ENCODE measurements at places on chromosomes 1 and 21.

- DNase-seq: no peak
Observed at GRCh38 chr1:163834778-163835177, 513.0 kb downstream of the NUF2 start.

DNA sequence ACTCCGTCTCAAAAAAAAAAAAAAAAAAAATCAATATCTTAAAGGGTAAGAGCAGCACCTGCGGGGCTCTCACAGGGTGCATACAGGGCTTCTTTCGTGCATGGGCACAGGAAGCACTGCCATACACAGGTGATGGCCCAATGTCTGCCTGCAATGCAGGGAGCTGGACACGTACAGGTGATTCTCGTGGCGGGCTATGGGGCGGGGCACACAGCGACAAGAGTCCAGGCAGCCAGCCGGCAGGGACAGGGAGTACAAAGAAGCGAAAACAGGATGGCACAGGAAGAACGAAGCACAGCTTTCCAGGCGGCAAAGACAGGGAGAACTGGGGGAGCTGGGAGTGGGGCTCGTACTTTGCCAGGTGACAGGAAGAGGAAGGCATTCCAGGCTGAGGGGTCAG lies 1.6 kb downstream of the KIF17 start:
- no peak for DNase-seq

DNA sequence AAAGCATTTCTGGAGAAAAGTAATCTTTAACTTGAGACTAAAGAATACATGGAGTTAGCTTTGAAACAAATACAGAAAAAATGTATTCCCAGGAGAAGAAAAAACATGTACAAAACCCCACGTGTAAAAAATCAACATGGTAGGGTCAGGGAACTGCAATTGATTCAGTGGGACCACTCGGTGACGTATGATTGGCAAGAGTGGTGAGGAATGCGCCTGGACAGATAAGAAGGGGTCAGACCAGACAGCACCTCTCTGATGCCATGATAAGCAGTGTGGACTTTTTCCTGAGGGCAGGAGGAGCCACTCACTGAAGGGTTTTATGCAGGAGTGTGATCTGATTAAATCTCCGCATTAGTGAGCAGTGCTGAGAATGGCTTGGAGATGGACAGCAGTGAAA lies 142.5 kb downstream of the DAB1 start:
- no peak for DNase-seq

GRCh38 chr1:172895761-172896160 lies 155.0 kb downstream of the TNFSF18 start:
- no peak for DNase-seq

DNA sequence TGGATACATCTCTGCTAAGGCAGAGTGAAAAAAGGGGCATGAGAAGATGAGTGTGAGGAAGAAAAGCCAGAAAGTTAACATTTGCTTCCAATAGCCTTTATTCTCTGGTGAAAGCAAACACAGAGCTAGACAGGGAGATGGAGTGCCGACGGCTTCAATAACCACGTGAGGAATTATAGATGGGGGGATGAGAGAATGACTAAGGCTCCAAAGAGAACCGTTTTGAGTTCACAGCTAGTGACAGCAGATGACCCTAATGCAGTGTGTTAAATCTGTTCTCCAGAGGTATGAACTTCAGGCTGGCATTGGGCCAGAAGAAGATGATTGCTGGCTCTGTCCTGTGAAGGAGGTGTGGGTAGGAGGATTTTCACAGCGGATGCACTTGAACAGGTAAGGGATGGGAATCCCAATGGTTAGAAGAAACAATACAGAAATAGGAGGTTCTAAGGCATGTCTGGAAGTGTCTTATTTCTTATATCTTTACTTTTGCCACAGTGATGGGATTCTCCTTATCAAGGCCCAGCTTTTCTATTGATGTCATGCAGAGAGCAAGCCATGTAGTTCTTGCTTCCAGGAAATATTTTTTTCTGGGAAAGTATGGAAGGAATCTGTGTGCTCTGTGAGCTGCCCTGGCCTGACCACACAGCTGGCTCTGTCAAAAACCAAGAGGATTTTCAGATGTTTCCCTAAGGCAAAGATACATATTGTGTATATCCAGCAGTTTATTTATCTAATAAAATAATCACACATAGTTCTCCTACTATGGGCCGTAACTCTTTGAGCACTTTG lies 573.8 kb downstream of the LTN1 start:
- peak; percentile 72 for DNase-seq

- DNase-seq: no peak
Observed at GRCh38 chr1:2343023-2343935, 48.1 kb downstream of the MORN1 start.

DNA sequence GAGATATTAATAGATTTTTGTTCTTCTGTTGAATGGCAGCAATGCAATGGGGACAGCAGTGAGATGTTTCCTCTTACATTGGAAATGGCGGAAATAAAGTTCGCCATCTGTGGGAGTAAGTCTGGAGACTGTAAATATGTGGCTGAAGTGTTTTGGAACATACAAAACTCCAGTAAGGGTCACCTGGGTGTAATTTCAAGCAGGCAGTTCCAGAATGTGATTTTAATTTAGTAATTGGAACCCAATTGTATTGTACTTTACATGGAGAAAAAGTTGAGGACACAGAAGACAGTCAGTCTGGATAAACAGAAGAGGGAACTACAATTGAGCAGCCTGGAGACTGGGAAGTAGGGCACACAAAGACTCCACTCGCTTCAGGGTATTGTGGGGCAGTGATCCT lies 108.6 kb downstream of the NTMT2 start:
- DNase-seq: no peak

DNA sequence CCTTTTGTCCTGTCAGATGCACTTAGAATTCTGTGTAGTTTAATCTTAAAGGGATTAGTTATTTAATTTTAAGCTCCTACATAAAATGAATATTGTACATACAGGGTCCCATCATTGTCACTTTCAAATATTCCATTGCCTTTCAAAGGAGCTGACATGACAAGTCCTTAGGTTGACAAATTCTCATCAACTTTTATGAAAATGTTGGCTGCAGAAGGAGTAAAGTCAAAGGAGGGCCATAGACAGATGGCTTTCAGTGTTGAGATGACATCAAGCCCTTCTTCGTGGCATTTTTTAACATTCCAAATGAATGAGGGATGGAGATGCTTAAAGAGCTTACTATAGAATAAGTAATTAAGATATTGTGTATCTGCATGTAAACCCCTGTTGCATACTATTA lies 15.4 kb downstream of the NFIA start:
- no peak for DNase-seq

DNA sequence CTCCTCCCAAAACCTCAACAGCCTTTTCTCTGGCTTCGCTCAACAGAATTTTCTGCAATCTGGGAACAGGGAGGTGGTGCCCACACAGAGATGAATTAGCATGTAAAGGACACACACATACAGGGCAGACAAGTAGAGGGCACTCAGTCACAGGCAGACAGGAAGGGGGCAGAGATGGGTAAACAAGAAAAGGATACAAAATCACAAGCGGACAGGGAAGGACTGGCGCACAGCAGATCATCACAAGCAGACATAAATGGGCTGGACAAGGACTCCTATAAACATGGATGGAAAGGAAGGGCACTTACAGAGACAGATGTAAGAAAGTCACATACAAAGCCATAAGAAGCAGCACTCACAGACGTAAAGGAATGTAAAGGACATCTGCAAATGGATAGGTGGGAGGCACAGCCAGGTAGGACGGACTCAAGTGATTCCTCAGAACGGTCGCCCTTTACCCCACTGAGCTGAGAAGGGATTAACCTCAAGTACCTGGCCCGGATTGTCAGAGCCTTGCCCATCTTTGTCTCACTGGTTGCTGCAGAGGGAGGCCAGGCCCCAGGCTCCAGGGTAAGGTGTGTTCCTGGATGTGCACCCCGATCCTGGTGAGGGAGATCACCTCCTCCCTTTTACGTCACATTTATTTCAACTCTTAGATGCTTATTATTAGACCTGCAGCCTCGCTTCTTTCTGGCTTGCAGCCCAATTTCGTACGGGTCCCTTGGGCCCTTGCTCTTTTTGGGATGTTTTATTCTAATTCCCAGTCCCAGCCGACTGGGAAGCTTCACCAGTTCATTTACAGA lies 836 bp upstream of the PRCC start:
- DNase-seq: no peak

GRCh38 chr1:41576620-41577019 lies 92.1 kb upstream of the EDN2 start:
- no peak for DNase-seq

Data from NCI-H226 (cell line).